SK-N-DZ (cell line): ENCODE measurements at places on chromosomes 7 and 10.
A peak's percentile ranks its signal among the peaks of the same experiment; 100 is the strongest.

GRCh38 chr7:111190804-111191203, 99.9 kb downstream of the LRRN3 start:
- DNase-seq: no peak

DNA sequence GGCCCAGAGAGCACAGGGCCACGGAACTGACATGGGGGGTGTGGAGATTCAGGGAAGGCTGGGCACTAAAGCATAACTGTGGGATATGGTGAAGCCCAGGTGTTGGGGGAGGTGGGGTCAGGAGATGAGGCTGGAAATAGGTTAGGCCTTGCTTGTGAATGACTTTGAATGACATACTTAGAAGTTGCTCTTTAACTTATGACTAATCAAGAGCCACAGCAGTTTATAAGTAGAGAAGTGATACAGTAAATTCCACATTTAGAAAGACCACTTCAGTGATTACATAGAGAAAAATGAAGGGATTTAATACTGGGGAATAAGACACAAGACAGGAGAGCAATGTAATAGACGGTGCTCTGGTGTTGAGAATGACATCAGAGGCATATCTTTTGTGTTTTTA, 120.8 kb upstream of the SEC61G start:
- DNase-seq: no peak

DNA sequence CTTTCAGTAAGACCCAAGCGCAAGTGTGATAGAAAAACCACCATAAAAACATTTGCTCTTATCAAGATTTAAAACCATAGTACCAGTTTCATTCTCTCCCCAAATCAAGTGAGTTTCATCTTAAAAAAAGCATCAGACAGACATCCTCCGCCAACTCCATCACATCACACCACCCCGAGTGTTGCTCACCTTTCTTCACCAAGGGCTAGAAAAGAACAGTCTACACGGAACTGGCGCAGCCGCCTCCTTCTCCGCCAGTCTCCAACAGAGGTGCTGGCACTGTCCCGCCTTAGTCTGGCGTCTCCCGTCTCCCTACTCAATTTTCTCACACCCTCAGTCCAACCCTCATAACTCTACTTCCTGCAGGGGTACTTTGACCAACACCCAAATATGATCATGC, 46.9 kb upstream of the WIPI2 start:
- no peak for DNase-seq

- no peak for DNase-seq
Measured at GRCh38 chr10:27804136-27804535, 58.5 kb upstream of the MKX start.

DNA sequence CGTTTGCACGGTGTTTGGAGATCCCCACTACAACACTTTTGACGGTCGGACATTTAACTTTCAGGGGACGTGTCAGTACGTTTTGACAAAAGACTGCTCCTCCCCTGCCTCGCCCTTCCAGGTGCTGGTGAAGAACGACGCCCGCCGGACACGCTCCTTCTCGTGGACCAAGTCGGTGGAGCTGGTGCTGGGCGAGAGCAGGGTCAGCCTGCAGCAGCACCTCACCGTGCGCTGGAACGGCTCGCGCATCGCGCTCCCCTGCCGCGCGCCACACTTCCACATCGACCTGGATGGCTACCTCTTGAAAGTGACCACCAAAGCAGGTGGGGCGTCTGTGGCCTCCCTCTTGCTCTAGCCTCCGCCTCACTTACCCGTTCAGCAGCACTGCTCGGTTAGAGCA, 173.5 kb downstream of the BMPER start:
- DNase-seq: no peak

DNA sequence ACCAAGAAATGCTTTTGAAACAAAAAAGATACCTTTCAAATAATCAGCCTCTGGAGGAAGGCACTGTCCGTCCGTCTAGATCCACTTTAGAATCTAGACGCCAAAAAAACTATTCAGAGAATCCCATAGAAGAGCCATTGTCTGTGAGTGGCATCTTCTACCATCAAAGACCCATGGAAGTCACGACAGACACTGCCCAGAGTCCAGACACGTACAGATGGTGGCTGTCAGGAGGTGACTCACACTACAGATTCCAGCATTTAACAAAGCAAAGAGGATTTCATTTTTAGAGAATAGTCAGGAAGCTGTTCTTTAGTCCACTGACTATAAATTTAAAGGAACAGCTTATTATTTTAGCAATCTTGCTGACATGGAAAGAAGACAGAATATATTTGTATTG, 11.7 kb downstream of the C1QL3 start:
- no peak for DNase-seq

GRCh38 chr10:77944519-77944918, 18.0 kb upstream of the DLG5 start:
- no peak for DNase-seq

- no peak for DNase-seq
Measured at GRCh38 chr10:15737656-15738055, 17.9 kb upstream of the ITGA8 start.

DNA sequence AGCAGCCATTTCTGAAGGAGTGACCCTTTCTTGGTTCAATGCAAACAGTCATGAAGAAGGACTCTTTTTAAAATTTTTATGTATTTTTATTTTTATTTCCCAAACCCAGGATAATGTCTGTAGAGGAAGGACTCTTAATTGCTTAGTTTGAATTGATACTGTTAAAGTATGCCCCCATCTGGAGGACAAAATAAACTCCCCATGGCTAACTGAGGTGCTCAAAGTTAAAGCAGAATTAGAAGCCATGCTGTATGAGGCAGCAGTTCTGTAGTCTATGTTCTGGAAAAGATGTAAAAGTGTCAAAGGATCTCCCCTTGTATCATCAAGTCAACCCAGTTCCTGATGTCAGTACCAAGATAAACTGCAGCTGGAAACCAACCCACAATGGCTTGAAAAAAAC, 617.9 kb upstream of the GRM3 start:
- DNase-seq: no peak

GRCh38 chr7:115177823-115178222, 255.9 kb downstream of the MDFIC start:
- no peak for DNase-seq

- DNase-seq: no peak
Measured at GRCh38 chr10:1360558-1361164, 304.5 kb downstream of the WDR37 start.

- peak; percentile 18 for DNase-seq
Measured at GRCh38 chr7:46515844-46516590, 594.9 kb upstream of the IGFBP3 start.

DNA sequence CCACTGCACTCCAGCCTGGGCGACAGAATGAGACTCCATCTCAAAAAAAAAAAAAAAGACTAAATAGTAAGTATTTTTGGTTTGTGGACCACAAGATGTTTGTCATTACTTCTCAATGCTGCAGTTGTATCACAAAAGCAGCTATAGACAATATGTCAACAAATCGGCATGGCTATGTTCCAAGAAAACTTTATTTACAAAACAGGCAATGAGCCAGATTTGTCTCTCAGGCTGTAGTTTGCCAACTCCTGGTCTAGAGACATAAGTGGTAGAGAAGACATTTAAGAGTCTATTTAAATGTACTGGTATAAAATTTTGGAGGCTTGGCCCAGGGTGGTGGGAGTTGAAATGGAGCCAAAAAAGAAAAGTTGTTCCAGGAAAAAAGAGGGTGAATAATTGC, 185.8 kb downstream of the SORCS1 start:
- DNase-seq: no peak

- DNase-seq: no peak
Measured at GRCh38 chr10:17432723-17433122, 21.7 kb downstream of the ST8SIA6 start.

DNA sequence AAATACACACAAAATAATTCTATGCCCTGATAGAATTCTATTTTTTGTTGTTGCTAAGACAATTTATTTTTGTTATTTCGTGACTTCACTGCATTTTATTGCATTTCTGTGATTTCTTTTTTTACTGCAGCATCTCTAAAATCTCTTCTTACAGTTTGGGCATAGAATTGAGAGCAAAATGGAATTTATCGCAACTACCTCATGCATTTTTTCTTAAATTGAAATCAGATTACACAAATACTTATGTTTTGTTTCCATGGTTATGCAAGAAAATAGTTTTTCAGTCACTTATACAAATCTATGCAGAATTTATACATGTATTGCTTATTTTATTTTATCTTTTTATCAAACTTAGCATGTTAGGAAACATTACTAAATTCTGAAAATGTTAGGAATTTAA, 781.8 kb upstream of the LRRTM3 start:
- no peak for DNase-seq

GRCh38 chr7:75536940-75537538, 44.9 kb downstream of the SPDYE5 start:
- DNase-seq: no peak

- DNase-seq: no peak
Measured at GRCh38 chr7:150357270-150357669, 11.4 kb upstream of the REPIN1 start.

- no peak for DNase-seq
Measured at GRCh38 chr7:142614116-142614515, 135.2 kb upstream of the PRSS1 start.

DNA sequence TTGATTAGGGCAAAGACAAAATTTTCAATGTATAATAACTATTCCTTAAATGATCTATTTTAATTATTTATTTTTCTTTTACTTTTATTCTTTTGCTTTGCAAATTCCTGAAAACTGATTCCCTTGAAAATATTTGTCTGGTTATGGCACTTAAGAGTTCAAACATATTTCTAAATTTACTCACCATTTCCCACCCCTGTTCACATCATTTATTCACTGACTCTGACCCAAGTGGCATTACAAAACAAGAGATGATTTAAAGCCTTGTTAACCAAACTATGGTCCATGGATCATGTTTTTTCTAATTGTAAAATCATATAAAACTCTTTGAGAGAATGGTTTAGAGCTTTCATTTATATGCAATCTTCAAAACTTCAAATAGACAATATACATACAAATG, 1256.1 kb upstream of the LRRN3 start:
- no peak for DNase-seq

DNA sequence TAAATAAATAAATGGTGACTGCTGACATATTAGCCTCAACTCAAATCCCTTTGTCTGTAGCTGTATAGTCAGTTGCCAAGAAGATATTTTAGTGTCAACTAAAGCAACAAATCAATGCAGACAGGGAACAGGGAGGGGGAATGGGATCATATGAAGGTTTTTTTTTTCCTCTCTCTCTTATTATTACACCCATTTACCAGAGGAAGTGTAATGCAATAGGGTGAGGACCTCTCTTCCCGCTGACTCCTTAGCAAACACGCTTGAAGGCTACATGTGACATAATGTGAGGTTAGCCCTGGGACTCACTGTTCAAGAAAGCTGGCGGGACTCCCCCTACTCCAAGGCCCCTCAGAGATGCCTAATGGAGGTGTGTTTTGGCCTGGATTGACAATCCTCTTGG, 88.2 kb downstream of the CHRM2 start:
- no peak for DNase-seq

- DNase-seq: no peak
Measured at GRCh38 chr10:50648089-50648934, 24.6 kb upstream of the SGMS1 start.

DNA sequence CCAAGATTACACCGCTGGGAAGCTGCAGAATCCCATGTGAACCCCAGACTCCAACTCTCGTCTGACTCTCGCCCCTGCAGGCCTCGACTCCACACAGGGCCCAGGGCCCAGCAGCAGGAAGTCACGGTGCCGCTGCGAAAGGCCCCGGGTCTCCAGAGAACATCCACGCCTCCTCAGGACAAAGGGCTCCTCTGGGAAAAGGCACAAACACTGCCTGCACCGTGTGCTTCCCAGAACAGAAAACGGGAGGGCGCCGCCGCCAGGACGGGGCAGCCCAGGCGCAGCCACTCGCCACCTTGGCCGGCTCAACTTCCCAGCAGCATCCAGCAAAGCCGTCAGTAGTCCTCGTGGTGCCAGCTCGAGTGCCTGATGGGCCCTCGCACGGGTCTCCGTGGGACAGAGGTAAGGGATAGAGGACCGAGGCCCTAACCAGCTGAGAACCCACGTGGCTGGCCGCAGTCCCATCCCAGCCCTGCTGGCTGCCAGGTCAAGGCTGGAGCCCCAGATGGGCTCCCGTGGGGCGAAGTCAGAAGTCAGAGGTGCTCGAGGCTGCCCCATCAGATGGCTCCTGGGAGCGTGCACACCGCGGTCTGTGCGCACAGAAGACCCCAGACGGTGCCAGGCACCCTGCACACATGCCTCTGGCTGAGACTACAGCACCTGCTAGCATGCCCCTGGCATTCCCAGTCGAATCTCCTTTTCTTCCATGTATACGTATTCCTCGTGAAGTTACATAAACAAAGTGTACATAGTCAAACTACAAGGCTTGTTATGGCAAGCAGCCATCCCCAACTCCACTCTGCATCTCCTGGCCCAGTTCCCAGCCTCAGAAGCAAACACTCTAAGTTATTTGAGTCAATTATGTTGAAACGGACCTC, 60.2 kb downstream of the MAD1L1 start:
- no peak for DNase-seq

- no peak for DNase-seq
Measured at GRCh38 chr10:21715531-21716195, 181.6 kb downstream of the MLLT10 start.
